Dorsolateral prefrontal cortex (tissue), 122 donors: ENCODE measurements at places on chromosomes 7 and 10. TPM values are rescaled to one million over a fixed set of nuclear protein-coding genes. Genes with fewer than 3 reads are reported as not detected.

The FZD1 gene
- total RNA-seq, result 3.8 TPM

The ZNF25 gene
- 57.0 TPM for total RNA-seq

The EN2 gene
- 0.69 TPM for total RNA-seq

The MYO3A gene
- not detected for total RNA-seq

The NUTM2A gene
- total RNA-seq, result 1.4 TPM

The PAPOLB gene
- total RNA-seq, result 0.46 TPM

The CABCOCO1 gene
- 5.3 TPM for total RNA-seq

The NUTM2E gene
- total RNA-seq, result 1.5 TPM

The HMX3 gene
- total RNA-seq, result not detected

The ERVW-1 gene
- not detected for total RNA-seq

The AP4M1 gene
- total RNA-seq, result 22.4 TPM

The KNDC1 gene
- 85.0 TPM for total RNA-seq

The FAM180A gene
- total RNA-seq, result not detected

The HYAL4 gene
- total RNA-seq, result not detected

The TMEM213 gene
- total RNA-seq, result not detected
